Gastrocnemius medialis (tissue), 4 donors: ENCODE measurements at places on chromosomes 1 and 21. TPM values are rescaled to one million over a fixed set of nuclear protein-coding genes. Genes with fewer than 3 reads are reported as not detected.

LMX1A gene
- not detected for total RNA-seq

DNA sequence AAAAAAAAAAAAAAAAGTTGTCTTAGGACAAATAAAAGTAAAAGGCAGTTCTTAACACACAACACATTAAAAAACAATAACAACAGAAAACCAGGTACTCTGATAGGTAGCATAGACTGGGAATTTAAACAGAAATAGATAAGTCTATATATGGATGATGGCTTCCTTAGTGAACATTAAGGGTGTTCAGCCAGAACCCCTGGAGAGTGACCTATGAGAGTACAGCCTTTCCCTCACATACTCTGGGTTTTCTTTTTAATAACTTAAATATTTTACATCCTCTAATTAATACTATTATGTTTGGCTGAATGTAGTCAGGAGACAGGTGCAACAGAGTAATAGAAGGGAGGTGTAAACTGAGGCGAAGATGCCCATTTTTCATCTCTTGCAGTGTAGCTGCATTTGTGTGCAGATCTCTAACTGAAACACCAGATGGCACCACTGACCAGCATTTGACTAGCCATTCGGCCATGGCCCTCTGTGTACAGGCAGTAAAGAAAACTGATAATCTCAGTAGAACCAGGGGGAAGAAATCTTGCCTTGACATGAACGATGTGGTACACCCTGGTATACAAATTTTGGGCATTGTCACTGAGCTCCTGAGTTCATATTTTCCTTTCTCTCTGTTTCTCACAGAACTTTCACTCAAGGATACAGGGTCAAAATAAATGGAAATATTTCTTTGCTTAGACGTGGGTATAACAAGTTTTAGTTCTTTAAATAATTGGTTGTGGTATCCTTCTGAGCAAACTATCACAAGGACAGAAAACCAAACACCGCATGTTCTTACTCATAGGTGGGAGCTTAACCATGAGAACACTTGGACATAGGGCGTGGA is 7.6 kb downstream of the TTF2 start:
- DNase-seq, result peak; percentile 27

GRCh38 chr1:31155216-31155806 is 84.4 kb downstream of the NKAIN1 start:
- DNase-seq, result peak; percentile 26

MAP3K21 gene
- total RNA-seq, result 0.07 TPM

CAPZA1 gene
- 58.1 TPM for total RNA-seq

GRCh38 chr1:27713139-27713725 is 12.5 kb upstream of the FAM76A start:
- no peak for DNase-seq

GRCh38 chr21:46172863-46173528 is 11.3 kb downstream of the SPATC1L start:
- DNase-seq, result no peak

THRAP3 gene
- 136 TPM for total RNA-seq

- no peak for DNase-seq
Measured at GRCh38 chr1:206578978-206579374, 33.3 kb downstream of the EIF2D start.

NMNAT2 gene
- total RNA-seq, result not detected

- DNase-seq, result no peak
Measured at GRCh38 chr21:36199021-36199420, 42.4 kb downstream of the DOP1B start.

DNA sequence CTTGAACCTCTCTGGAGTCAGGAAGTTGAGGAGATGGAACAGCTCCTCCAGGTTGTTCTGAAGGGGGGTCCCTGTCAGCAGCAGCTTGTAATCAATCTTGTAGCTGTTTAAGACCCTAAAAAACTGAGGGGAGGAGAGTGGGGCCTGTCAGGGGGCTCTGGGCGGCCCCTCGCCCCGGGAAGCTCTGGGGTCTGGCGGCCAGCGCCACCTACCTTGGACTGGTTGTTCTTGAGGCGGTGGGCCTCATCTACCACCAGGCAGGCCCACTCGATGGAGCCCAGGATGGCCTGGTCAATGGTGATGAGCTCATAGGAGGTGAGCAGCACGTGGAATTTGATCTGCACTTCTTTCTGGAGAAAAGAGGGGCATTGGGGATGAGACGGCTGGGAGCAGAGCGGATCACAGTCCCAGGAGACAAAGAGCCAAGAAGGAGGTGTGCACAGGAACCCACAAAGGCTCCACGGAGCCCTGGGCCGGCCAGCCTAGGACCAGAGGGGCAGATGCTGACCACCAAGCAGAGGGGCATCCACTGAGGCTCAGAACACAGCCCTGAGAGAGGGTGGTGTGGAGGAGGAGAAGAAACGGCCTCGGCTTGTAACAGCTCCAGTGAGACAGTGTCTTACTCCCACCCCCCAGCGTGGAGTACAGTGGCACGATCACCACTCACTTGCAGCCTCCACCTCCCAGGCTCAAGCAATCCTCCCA is 43.5 kb downstream of the CHD5 start:
- no peak for DNase-seq

SLC9C2 gene
- not detected for total RNA-seq

DNAJC28 gene
- 3.1 TPM for total RNA-seq

DNA sequence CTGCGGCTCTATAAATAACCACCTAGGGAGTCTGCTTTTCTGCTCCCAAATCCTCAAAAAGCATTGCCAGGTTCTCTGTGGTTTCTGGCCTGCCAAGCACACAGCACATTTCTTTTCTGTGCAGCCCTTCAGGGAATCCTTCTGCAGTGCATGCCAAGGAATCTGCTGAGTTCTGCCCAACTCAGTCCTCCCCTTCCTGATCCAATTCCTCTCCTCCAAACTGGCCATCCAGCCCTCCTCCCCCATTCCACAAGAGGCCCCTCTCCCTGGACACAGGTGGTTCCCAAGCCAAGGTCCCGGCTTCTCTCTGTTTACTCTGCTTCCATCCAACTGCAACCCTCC is 61.8 kb downstream of the HIVEP3 start:
- no peak for DNase-seq

MYOM3 gene
- 266 TPM for total RNA-seq

GRCh38 chr1:208933984-208934525 is 649.5 kb upstream of the CAMK1G start:
- DNase-seq, result no peak
